ENCODE measurements at places on chromosomes 2 and 18.

GRCh38 chr2:29920631-29921559, 491 bp downstream of the ALK start:
- DNase-seq, result no peak

DNA sequence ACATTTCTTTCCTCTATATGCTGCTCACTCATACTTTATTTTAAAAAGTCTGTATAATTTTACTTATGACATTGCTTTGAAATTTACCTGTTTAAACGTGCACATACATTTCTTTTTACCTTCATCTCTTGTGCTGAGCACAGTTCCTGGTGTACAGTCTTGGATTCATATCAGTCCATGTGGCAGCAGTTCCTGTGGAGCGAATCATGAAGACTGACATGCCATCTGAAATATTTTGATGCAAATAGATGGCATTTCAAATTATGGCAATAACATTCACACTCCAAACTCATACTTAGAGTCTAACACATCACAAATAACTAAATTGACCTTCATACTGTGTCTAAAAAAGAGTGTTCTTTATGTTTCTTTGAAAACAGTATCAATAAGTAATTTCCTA, 90.3 kb upstream of the CDH2 start:
- DNase-seq, result no peak

GRCh38 chr2:26597197-26597596, 44.0 kb downstream of the CIB4 start:
- DNase-seq, result no peak

- DNase-seq, result no peak
Measured at GRCh38 chr2:237393523-237393922, 20.4 kb downstream of the COL6A3 start.

- DNase-seq, result no peak
Measured at GRCh38 chr2:239584986-239585385, 184.2 kb upstream of the HDAC4 start.

DNA sequence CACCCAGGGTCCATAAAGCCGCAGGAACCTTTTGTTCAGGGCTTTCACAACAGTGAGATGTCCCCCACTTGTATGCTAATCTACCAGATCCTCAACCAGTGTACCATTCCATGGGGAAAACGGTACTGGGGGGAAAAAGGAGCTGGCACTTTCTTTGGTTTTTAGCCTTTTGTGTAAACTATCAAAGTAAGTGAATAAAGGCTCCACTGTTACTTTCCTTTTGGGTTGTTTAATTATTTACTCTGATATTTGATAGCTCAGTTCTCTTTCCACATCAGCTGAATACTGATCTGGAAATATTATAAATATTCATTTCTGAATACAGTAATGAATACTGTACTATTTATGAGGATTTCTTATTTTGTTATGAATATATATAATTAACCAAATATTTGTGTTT, 20.3 kb downstream of the HADHA start:
- no peak for DNase-seq

DNA sequence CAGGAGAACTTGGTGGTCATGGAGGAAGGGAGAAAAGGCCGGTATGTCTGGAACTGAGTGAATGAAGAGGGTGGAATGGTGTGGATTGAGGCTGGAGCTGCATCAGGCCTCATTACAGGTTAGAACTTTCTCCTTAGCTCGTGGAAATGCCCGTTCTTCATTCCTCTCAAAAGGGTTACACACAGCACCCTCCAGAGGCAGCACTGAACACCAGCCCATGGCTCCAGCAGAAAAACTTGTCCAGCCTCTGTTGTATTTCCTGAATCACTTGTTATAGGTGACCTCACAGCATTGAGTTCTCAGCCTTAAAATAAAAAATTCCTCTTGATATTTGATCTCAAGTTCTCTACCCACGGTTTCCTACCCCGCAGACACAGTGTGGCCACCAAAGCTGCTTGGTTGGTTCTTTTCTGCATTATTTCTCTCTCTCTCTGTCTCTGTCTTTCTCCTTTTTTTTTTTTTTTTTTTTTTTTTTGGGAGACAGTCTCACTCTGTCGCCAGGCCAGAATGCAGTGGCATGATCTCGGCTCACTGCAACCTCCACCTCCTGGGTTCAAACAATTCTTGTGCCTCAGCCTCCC, 89.6 kb downstream of the ITGB1BP1 start:
- DNase-seq, result peak; percentile 57

DNA sequence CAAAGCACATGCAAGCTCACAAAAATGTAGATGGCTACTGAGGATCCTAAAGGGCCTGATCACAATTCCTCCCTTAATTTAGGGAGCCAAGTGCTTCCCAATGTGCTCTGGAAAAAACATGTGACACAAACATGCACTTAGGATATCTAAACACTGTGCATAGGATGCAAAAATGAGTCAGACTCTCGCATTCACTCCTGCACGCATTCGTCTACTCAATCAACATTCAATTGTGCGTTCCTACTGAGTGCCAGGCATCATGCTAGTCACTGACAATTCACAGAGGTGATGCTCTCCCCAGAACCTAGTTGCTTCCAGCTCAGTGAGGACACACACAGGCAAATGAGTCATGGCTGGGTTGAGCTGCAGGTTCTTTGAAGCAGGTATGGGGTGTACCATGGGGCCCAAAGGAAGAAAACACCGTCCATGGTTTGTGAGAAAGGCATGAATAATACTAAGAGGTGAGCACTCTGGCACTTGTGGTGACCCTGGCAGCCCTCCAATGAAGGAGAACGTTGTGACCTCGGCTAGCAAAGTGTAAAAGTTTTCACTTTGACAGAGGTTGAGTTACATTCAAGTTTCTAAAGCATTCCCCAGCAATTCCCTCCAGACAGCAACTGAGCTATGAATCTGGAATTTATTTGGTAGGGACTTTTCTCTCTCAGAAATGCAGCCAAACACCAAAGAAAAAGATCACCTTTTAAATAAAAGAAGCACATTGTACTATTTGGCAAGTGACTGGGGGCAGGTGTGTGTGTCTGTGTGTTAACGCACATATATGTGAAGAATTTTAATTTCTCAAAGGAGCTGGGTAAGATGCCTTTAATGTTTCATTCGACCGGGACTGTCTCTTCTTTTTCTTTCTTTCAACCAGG, 173.3 kb downstream of the ALPK2 start:
- no peak for DNase-seq

- DNase-seq, result no peak
Measured at GRCh38 chr2:139622691-139623090, 842.5 kb upstream of the NXPH2 start.

- peak; percentile 58 for DNase-seq
Measured at GRCh38 chr18:13218368-13218991, at the start of gene LDLRAD4. Gene LDLRAD4, plus strand, starts transcription at chr18:13218760.

- no peak for DNase-seq
Measured at GRCh38 chr2:200056105-200056504, 100.7 kb downstream of the MAIP1 start.

GRCh38 chr2:9755638-9756037, 87.6 kb upstream of the TAF1B start:
- no peak for DNase-seq

GRCh38 chr2:137748533-137748932, 215.7 kb upstream of the HNMT start:
- no peak for DNase-seq
